ENCODE measurements at places on chromosomes 13 and 19. TPM values are rescaled to one million over a fixed set of nuclear protein-coding genes. Genes with fewer than 3 reads are reported as not detected.
A peak's percentile ranks its signal among the peaks of the same experiment; 100 is the strongest.

- no peak for DNase-seq
- H3K27ac ChIP-seq: no peak overlapping the region
- H3K4me3 ChIP-seq: no peak overlapping the region
- peaks cover 8% of the 10 kb centered on the region for H3K27me3 ChIP-seq
- H3K36me3 ChIP-seq: no peaks in the 10 kb centered on the region
These were observed 2.1 kb downstream of the ERFL start for GRCh38 chr19:41926028-41926762.

DNA sequence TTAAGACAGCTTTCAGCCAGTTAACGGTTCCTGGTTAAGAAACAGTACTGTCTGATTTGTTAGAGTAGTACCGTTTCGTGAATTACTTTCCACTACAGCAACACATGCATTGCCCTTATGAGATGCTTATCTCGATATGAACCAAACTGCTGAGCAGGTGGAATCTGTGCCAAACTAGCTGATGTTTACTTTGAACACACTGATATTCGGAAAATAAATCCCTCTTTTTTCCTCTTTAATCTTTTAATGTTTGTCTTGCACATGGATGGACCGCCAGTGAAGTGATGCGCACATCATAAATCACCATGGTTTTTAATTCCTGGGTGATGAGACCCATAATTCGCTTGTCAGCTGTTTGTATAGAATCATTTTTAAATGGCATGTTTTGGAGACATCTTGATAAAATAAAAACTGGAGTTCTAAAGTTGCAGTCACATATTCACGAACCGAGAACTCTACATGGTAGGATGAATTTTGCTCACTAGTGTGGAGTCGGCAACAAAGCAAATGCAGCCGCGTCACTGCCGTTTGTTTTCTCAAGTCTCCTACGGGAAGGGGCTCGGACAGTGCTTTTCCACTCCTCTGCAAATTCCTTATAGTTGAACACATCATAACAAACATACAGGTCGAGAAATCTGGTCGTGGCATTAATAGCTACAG, 1.1 kb downstream of the GJA3 start:
- peaks cover 86% of the 10 kb centered on the region for H3K27me3 ChIP-seq
- no peaks in the 10 kb centered on the region for H3K36me3 ChIP-seq
- H3K4me1 ChIP-seq: peaks cover 6% of the 10 kb centered on the region
- H3K4me3 ChIP-seq: no peak overlapping the region

The ATXN8OS gene
- not detected for total RNA-seq

DNA sequence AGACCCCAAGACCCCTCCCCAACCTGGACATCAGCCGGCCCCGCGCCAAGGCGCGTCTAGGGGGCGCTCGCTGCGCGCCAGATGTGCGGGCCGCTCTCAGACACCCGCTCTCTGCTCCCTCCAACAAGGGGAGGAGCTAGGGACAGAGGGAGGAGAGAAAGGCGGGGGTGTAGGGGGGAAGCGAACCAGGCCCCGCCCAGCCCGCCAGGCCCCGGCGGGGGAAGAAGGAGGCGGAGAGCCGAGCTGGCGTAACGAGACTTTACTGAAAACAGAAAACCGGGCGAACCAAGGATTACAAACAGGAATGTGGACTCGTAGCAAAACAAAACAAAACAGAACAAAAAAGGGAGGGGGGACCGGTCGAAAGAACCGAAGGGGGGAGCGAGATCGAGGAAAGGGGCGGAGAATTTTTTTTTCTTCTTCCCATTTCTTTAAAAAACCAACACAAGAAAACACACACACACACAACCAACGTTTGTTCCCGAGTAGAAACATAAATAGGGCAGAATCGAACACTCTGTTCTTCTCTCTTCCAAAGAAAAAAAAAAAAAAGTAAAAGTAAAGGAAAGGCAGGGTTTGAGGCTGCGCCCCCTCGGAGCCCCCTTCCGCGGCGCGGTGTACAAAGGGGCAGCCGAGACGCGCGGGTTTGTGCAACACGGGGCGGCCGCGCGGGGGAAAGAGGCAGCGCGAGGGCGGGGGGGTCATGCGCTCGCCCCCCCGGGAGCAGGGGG, 1.7 kb downstream of the JUND start:
- H3K4me3 ChIP-seq: peak overlapping the region; percentile 99
- peak overlapping the region; percentile 100 for H3K27ac ChIP-seq
- no peaks in the 10 kb centered on the region for H3K27me3 ChIP-seq
- H3K4me1 ChIP-seq: peaks cover 60% of the 10 kb centered on the region
- peak; percentile 89 for DNase-seq

DNA sequence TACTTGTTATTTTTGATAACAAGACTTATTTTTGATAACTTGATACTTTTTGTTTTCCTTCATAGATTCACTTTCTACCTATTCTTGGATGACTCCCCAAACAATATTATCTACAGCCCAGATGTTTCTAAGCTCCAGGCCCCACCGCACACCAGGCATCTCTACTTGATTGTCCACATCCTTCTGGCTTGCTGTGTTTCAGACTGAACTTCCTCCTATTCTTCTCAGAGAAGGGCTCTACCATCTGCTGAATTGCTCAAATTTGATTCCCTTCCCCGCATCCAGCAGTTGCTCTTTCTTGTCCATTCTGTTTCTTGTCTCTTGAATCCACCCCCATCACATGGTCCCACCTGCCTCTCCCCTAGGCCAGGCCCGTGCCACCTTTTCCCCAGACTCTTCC, 13.0 kb downstream of the NUDT15 start:
- no peak for DNase-seq
- H3K36me3 ChIP-seq: no peaks in the 10 kb centered on the region
- no peaks in the 10 kb centered on the region for H3K27me3 ChIP-seq
- no peak overlapping the region for H3K4me3 ChIP-seq
- H3K27ac ChIP-seq: no peak overlapping the region
- H3K4me1 ChIP-seq: no peaks in the 10 kb centered on the region
